ENCODE measurements at places on chromosomes 6 and 20. TPM values are rescaled to one million over a fixed set of nuclear protein-coding genes. Genes with fewer than 3 reads are reported as not detected.

DNA sequence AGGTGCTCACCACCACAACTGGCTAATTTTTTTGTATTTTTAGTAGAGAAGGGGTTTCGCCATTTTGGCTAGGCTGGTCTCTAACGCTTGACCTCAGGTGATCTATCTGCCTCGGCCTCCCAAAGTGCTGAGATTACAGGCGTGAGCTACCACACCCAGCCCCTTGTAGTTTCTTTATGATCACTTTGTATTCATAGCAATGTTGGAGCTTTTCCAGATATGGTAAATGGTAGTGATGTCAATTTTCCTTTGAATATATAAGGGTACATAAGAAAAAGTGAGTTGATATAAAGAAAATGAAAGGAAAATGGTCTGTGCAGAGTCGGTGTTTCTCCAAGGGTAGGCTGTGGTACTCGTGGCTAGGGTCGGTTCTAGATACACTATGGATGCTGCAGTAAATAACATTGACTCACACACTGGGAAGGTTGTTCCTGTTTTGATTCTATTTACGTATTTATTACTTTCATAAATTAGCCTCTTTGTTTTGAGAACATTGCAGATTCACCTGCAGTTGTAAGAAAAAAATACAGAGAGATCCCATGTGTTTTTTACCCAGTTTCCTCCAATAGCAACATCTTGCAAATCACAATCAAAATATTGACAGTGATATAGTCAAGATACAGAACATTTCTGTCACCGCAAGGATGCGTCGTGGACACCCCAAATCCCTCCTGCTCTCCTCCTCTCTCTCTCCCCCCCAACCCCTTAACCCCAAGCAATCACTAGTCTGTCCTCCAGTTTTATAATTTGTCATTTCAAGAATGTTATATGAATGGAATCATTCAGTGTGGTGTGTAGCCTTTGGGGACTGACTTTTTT is 2.5 kb downstream of the ZNF831 start:
- H3K27ac ChIP-seq = no peak overlapping the region
- H3K36me3 ChIP-seq = no peaks in the 10 kb centered on the region
- H3K4me1 ChIP-seq = no peaks in the 10 kb centered on the region
- H3K27me3 ChIP-seq = peaks cover 7% of the 10 kb centered on the region
- H3K4me3 ChIP-seq = no peak overlapping the region

BPIFB4 gene
- total RNA-seq = not detected

TFAP2D gene
- not detected for total RNA-seq

- H3K27me3 ChIP-seq = no peaks in the 10 kb centered on the region
- no peak overlapping the region for H3K27ac ChIP-seq
- H3K4me1 ChIP-seq = peaks cover 37% of the 10 kb centered on the region
- H3K36me3 ChIP-seq = no peaks in the 10 kb centered on the region
- DNase-seq = no peak
- H3K4me3 ChIP-seq = no peak overlapping the region
These were observed 272.9 kb upstream of the FERMT1 start for GRCh38 chr20:6395695-6396094.

DNA sequence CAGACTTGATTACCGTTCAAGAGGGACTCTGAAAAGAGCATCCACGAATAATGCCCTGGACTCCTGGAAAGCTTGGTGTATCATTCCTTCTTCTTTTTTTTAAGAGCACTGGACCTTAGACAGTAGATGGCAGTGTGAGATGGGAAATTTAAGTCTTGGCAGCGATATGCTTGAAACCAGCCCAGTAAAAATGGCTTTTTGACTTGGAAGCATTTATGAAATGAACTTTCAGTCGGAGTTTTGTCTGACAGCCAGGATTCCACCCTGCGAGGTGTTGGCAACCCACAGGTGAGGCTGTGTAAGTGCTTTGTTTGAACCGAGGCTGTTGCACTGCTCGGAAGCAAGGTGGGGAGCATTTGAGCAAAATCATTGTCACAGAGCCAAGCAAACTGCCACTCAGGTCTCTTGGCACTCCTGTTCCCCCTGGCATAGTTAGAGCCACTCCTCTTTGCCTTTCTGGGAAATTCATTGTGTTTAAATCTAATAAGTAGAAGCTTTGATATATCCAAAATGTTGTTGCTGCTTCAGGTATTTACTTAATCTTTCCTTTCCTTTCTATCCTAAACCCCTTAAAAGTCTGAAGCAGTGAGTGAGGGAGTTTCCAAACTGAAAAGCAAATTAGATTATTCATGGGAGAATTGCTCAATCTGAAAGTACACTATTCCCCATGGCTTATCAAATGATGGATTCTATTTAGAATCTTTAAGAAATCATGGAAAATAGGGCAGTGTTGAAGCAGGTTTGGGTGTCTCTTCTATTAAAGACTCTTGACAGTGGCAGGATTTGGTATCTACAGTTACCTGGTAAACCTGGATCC is 272.8 kb upstream of the SLC35B3 start:
- no peak overlapping the region for H3K4me3 ChIP-seq
- no peaks in the 10 kb centered on the region for H3K27me3 ChIP-seq
- H3K36me3 ChIP-seq = no peaks in the 10 kb centered on the region
- peaks cover 5% of the 10 kb centered on the region for H3K4me1 ChIP-seq

- DNase-seq = no peak
- H3K27me3 ChIP-seq = no peaks in the 10 kb centered on the region
- H3K36me3 ChIP-seq = peaks cover 3% of the 10 kb centered on the region
- H3K4me3 ChIP-seq = no peak overlapping the region
- H3K4me1 ChIP-seq = peaks cover 40% of the 10 kb centered on the region
These were observed 11.2 kb downstream of the CCDC167 start for GRCh38 chr6:37488476-37488875.

EDN1 gene
- total RNA-seq = 0.50 TPM

PRPH2 gene
- total RNA-seq = 1.9 TPM

ZNF133 gene
- total RNA-seq = 13.9 TPM

- no peaks in the 10 kb centered on the region for H3K27me3 ChIP-seq
- DNase-seq = no peak
These were observed 2.1 kb upstream of the UBE2C start for GRCh38 chr20:45810191-45810970.

DNA sequence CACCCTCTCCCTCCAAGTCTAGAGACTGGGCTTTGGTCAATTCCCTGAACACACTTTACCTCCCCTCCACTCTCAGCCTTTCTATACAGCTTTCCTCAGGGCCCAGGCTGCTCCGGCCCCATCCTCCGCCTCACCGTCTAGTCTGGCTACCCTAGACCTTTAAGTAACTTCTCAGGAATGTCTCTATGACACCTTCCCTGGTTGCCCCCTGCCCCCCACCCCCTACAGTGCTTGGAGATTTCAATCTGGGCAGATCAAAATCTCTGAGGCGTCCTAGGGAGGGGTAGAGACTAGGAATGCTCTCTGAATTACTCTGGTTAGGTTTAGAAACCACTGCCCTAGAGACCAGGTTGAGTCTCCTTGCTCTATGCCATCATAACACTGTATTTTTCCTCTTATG is 6.1 kb downstream of the UBE2J1 start:
- no peaks in the 10 kb centered on the region for H3K36me3 ChIP-seq
- no peak overlapping the region for H3K27ac ChIP-seq
- no peak for DNase-seq
- H3K4me1 ChIP-seq = peaks cover 26% of the 10 kb centered on the region
- H3K27me3 ChIP-seq = peaks cover 3% of the 10 kb centered on the region

- H3K27me3 ChIP-seq = no peaks in the 10 kb centered on the region
- no peak overlapping the region for H3K27ac ChIP-seq
- peaks cover 36% of the 10 kb centered on the region for H3K4me1 ChIP-seq
- DNase-seq = peak; percentile 71
- H3K4me3 ChIP-seq = no peak overlapping the region
- no peaks in the 10 kb centered on the region for H3K36me3 ChIP-seq
These were observed 72.5 kb downstream of the B3GAT2 start for GRCh38 chr6:70884074-70884983.

RIMS1 gene
- 1.1 TPM for total RNA-seq

DNA sequence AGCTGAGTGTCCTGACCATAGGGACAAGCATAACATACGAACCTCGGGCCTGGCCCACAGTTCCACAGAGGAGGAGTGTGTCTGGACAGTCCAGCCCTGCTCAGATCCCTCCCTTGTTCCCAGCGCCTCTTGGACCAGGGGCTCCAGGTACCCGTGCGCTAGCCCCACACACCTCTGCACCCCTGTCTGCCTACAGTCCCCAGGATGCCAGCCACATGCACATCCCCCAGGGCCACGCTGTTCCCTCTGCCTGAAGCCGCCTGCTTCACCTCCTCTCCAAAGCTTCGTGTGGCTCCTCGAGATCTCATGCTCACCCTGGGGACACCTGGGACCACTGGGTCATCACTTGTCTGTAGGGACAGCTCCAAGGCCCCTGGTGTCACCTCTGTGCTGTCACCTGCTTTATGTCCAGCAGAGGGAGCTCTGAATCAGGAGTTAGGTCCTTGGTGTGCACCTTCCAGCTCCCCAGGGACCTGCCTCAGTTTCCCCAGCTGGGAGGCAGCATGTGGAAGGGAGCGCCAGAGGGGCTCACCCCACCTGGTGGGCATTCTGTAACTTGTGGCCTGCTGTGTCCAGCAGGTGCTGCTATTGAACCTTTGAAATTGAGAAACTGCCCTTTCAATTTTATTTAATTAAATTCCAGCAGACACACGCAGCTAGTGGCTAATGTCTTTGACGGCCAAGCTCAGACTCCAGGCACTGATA is 7.3 kb upstream of the YTHDF1 start:
- DNase-seq = peak; percentile 81
- H3K4me1 ChIP-seq = no peaks in the 10 kb centered on the region
- H3K27me3 ChIP-seq = peaks cover 4% of the 10 kb centered on the region
- no peak overlapping the region for H3K4me3 ChIP-seq
- no peak overlapping the region for H3K27ac ChIP-seq

DNA sequence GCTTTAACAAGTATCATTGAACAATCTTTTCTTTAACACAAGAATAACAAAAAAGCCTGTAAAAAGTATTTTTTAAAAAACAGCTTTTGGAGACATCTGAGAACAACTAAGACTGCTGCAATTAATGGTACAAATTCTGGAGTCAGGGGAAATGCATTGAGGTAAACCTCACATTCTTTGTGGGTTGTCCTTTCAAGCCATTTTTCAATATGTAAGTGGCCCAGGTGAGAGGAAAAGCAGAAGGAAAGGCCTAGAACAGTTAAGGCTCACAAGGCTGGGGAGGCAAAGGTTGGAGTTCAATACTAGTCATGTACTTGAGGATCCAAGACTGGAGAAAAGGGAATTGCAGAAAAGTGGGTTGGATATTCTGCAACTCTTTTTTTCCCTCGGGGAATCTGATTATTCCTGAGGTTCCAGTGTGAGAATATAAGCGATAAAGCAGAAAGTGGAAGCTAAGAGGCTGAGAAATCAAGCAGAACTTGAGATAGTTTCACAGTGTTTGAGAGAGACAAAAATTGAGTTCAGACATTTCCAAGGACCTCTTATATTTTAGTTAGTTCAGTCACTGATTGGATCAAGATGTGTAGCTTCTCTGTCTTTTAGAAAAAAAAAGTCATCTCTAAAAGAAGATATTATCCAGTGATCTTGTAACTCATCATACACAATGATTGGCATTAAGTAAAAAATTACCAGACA is 25.0 kb upstream of the TXLNB start:
- H3K4me3 ChIP-seq = no peak overlapping the region
- no peak for DNase-seq
- no peaks in the 10 kb centered on the region for H3K27me3 ChIP-seq
- H3K27ac ChIP-seq = peak overlapping the region; percentile 64

DNA sequence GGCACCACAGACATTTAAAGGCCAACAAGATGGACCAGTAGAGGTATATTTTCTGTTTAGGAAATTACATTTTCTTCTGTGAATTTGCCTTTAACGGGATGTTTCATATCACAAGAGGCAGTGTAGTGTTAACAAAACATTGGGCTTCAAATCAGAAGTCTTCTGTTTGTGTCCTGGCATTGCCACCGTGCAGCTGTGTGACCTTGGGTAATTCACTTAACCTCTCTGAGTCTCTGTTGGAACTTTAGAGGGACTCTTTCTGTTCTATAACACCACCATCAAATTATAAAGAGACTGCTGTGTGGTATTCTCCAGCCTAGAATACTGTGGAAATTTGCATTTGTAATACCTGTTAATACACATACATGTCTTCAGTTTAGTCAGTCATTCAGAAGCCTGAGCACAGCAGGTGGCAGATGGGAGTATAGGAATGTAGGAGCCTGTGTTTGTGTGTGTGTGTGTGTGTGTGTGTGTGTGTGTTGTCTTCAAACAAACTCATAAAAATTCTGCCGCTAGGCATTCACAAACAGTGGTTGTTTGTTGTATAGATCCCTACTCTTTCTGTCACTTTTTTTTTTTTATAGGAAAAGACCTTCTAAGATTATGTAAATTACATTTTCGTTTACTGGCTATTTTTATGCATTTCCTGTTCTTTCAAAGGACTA is 22.6 kb downstream of the UST start:
- no peak overlapping the region for H3K4me3 ChIP-seq
- peaks cover 75% of the 10 kb centered on the region for H3K4me1 ChIP-seq
- H3K36me3 ChIP-seq = no peaks in the 10 kb centered on the region
- no peaks in the 10 kb centered on the region for H3K27me3 ChIP-seq
- DNase-seq = no peak
- peak overlapping the region; percentile 91 for H3K27ac ChIP-seq

GRCh38 chr6:20906945-20907344 is 372.7 kb downstream of the CDKAL1 start:
- no peak for DNase-seq
- peaks cover 11% of the 10 kb centered on the region for H3K36me3 ChIP-seq
- H3K4me3 ChIP-seq = no peak overlapping the region
- peaks cover 36% of the 10 kb centered on the region for H3K4me1 ChIP-seq
- H3K27ac ChIP-seq = no peak overlapping the region
- no peaks in the 10 kb centered on the region for H3K27me3 ChIP-seq

SLC22A2 gene
- total RNA-seq = 0.44 TPM

DNA sequence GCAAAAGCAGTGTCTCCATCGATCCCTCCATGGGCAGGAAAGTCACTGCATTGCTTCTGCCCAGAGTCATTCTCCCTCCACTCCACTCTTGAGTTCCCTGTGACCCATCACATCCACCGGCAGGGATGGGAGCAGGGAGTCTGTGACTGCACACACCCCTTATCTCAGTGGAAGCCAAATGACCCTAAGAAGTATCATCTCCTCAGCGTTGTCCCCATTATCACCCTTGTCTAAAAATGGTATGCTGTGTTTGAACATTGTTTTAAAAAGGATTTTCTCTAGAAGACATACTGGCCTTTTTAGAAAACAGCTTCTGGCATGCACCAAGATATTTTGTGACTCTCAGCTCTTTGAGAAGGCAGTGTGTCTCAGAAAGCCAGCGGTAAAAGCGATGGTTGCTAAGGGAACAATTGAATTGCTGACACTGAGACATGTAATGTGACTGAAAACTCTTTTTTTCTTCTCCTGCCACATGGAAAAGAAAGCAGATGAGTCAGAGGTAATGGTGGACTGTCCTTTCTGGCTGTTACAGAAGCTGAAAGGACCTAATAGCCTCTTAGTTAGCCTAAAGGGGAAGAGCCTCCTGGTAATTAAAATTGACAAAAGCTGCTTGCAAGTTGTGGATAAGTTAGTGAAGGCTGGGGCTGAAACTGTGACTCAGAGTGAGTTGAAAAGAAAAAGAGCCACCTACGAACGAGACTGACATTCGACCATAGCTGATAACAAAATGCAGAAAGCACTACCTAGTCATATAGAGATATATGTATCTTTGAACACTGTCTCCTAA is 120.5 kb downstream of the MAP3K7 start:
- no peaks in the 10 kb centered on the region for H3K27me3 ChIP-seq
- no peak overlapping the region for H3K27ac ChIP-seq
- no peak for DNase-seq
